ENCODE measurements at places on chromosomes 13 and 19.

DNA sequence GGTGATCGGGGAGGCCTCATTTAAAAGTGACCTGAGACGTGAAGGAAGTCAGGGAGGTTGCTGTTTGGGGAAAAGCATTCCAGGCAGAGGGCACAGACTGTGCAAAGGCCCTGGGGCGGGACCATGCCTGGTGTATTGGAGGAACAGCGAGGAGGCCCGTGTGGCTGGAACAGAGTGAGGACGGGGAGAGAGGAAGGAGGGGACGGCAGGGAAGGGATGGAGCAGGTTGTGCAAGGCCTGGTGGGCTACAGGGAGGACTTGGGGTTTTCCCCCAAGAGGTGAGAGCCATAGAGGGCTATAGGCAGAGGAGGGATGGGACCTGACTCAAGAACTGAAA, 17.2 kb downstream of the PTPRS start:
- DNase-seq: no peak

GRCh38 chr19:45168767-45169351, 8.1 kb upstream of the NKPD1 start:
- DNase-seq: peak; percentile 30

DNA sequence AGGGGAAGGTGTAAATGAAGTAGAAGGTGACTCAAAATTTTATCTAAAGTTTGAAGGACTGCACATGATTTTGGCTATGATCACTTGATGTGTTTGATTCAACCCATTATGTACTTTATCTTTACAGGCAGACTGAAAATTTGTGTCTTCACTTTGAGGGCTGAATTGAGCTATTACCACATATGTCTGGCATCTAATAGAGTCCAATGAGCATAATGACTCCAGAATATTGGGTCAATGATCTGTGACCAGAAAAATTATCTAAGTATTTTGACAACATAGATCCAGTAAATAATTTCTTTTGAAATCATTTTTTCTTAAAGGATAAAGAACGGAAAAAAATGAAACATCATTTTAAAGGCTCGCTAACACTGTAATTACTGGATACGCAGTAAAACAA, 2810.0 kb downstream of the PCDH9 start:
- no peak for DNase-seq

DNA sequence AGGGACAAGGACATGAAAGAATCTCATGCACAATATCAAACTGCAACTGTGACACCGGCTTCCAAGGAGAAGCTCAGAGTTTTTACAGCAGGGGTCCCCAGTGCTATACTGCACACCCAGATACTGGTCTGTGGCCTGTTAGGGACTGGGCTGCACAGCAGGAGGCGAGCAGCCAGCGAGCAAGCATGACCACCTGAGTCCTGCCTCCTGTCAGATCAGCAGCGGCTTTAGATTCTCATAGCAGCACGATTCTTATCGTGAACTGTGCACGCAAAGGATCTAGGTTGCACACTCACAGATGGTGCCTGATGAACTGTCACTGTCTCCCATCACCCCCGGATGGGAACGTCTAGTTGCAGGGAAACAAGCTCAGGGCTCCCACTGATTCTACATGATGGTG, 13.1 kb upstream of the CD22 start:
- no peak for DNase-seq

- no peak for DNase-seq
Measured at GRCh38 chr19:738509-739128, 12.3 kb upstream of the MISP start.

GRCh38 chr13:33438918-33439317, 153.4 kb upstream of the STARD13 start:
- no peak for DNase-seq

DNA sequence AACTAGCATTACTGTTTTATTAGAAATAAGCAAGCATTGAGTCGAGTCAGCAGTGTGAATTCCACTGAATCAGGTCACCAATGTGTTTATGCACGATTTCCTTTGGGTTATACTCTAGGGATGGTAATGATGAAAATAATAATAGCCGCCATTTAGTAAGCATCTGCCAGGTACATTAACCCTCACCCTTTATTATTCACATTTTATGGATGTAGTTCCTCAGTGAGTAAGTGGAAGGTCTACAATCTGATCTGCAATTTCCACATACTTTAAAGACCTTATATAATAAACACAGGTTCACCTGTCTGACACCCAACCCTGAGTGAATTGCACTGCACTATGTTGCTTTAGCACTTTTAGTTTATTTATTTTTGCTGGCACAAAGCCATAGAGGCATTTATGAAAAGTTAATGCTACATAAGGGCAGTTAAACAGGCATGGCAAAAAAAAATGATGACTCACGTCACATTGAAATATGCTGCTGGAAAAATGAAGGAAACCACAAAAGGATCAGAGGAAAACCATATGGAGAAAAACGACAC, 122.4 kb downstream of the TRPC4 start:
- DNase-seq: peak; percentile 26

GRCh38 chr13:29196409-29197074, 376.4 kb downstream of the MTUS2 start:
- DNase-seq: no peak

- DNase-seq: no peak
Measured at GRCh38 chr19:6409346-6409745, 15.3 kb downstream of the KHSRP start.

DNA sequence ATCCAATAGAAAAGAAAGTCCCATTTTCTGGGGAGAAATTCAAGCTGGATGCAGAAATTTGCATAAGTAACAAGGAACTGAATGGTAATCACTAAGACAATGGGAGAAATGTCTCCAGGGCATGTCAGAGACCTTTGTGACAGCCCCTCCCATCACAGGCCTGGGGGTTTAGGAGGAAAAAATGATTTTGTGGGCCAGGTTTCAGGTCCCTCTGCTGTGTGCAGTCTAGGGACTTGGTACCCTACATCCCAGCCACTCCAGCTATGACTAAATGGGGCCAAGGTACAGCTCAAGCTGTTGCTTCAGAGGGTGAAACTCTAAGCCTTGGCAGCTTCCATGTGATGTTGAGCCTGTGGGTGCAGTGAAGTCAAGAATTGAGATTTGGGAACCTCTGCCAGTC, 695.5 kb upstream of the MIR17HG start:
- no peak for DNase-seq

- no peak for DNase-seq
Measured at GRCh38 chr19:5094768-5095567, 126.1 kb downstream of the KDM4B start.

GRCh38 chr13:33261387-33262061, 24.0 kb downstream of the STARD13 start:
- DNase-seq: no peak

GRCh38 chr19:38684078-38684861, 36.8 kb downstream of the ACTN4 start:
- DNase-seq: no peak

DNA sequence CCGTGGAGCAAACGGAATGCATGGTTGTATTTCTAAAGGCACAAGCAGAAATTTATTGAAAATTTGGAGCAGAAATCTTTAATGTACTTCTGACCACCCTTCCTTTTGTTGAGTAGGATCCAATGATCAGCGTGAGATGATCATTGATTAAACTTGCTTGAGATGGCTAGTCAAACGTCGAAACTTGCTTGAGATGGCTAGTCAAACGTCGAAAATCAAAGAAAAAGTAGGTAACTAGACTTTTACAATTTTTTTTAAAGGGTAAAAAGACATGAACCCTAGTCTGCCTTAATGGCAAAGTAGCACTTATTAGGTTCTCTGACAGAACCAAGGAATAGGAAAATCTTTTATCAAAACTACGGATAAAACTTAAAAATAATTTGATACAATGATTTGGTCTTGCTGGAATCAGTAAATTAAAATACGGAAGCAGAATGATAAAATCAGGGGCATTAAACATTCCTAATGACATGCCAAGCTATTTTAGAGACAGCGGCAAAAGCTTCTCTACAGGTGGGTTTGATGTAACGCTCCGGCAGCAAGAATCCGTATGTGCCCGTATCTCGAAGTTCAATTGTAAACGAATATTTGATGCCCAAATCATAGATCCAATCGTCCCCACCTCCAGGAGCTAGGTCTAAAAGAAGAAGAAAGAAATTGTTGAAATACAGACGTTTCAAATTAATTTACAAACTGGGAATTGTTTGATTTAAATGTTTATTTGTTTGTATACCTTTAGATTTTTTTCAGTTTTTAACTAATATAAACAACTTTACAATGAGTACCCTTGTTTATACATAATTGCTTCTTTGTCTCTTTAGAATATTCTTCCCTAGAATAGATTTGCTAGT, 841 bp upstream of the ZC3H13 start:
- DNase-seq: no peak

- peak; percentile 50 for DNase-seq
Measured at GRCh38 chr19:46634656-46635218, 1.3 kb downstream of the GNG8 start.

GRCh38 chr13:80171096-80171495, 169.8 kb downstream of the SPRY2 start:
- no peak for DNase-seq

- no peak for DNase-seq
Measured at GRCh38 chr13:30690282-30691188, 44.8 kb upstream of the ALOX5AP start.

DNA sequence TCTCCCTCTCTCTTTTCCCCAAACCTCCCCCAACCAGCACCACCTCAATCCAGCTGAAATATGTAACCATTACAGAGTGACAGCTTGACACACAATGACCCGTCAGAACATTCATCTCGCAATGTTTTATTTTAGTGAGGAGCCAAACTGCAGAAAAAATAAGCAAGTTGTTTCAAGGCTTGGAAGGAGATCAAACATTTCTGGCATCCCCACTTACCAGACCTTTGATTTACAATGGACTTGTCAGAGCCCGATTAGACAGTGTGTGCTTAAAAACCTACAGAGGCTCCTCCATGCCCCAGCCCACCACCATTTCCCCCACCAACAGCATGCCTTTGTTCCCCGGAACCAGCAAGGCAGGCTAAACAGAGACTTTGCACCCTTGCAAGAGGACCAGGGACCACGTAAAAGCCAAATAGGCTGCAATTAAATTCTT, 382.8 kb upstream of the ZNF507 start:
- DNase-seq: no peak

All from NCI-H1436 (cell line).